ENCODE measurements at places on chromosomes 6 and 20.

DNA sequence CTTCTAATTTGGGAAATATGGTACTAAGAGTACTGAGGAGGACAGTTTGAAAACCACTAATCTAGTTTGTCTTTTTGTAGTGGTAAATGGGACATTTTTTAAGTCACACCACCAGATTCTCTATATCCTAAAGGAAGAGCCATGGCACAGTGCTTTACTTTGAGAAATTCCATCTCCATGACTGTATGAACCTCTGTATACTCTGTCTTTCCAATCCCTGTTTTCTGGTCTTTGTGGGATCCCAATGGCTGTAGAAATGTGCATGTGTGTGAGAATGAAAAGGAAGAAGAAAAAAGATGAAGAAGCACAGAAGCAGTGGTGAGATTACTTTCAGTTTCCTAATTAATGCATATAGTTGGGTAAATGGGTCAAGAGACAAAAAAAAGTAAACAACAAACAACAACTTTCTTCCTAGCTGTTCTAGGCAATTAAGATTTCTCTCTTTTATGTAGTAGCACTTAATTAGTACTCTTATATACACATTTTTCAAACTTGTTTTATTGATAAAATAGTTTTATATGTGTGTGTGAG is 141.2 kb upstream of the HCRTR2 start:
- H3K27ac ChIP-seq, result no peak overlapping the region
- DNase-seq, result no peak
- H3K36me3 ChIP-seq, result no peaks in the 10 kb centered on the region
- H3K4me1 ChIP-seq, result no peaks in the 10 kb centered on the region
- no peak overlapping the region for H3K4me3 ChIP-seq

DNA sequence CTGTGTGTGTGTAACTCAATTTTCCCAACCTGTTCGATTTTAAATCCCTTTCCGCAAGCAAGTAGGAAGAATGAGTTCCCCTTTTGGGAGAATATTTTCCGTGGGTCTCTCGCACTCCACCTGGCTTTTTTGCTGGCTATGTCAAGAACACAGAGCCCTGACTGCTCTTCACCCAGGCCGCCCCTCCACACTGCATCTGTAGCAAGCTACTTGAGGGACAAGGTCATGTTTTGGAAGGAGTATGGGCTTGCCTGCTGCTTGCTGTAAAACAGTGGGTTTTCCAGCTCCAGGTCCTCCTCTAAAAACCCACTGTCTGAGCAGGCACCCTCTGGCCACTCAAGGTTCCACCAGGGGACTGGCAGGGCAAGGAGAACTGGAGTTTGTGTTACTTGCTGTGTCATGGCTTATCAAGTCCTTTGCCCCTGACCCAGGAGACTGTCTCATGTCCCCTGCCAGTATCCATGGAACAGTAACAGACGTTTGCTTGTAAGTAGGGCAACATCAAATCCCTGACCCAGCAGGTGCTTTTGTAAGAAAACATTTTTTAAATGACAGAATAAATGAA is 35.5 kb upstream of the SYNJ2 start:
- DNase-seq, result no peak
- H3K27ac ChIP-seq, result no peak overlapping the region
- peaks cover 2% of the 10 kb centered on the region for H3K36me3 ChIP-seq
- no peak overlapping the region for H3K4me3 ChIP-seq
- H3K4me1 ChIP-seq, result peaks cover 4% of the 10 kb centered on the region

- no peaks in the 10 kb centered on the region for H3K36me3 ChIP-seq
- H3K4me1 ChIP-seq, result no peaks in the 10 kb centered on the region
- no peak for DNase-seq
- H3K27ac ChIP-seq, result no peak overlapping the region
- H3K4me3 ChIP-seq, result no peak overlapping the region
These were observed 42.7 kb upstream of the SLC22A2 start for GRCh38 chr6:160301339-160301738.

GRCh38 chr20:39717936-39718335 is 755.8 kb downstream of the DHX35 start:
- no peaks in the 10 kb centered on the region for H3K36me3 ChIP-seq
- no peaks in the 10 kb centered on the region for H3K27me3 ChIP-seq
- no peak overlapping the region for H3K27ac ChIP-seq
- H3K4me3 ChIP-seq, result no peak overlapping the region
- no peak for DNase-seq

DNA sequence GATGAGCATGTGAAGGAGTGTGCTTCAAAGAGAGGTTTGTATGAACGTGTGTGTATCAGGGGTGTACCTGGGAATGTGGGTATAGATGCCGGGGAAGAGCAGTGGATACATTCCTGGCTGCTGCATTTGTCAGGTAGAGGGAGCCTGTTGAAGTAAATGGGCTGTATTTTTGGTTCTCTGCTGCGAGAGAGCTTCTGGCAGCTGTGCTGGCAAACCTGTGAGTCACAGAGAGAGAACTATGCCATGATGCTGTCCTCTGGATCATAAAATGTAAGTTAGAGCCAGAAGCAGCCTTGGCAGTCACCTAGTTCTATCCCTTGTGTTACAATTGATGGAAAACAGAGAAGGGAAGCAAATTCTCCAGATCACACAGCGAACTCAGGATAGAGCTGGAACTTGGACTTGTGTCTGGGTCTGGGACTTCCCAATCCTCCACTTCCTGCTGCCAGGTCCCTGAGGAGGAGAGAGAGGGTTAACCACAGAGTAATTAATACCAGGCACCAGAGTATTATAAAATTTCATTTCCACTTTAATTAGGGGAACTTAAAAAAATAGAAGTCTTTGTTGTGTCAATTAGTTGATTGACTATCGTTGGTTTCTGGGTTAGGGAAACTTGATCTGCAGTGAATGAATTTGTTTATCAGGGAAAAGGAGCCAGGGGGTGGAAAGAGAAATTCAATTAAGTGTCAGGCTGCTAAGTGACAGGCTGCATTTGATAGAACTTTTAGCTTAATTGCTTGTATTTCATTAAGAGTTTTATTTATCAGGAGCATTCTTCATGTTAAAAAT is 41.1 kb upstream of the GTSF1L start:
- no peak overlapping the region for H3K27ac ChIP-seq
- H3K27me3 ChIP-seq, result peaks cover 20% of the 10 kb centered on the region
- DNase-seq, result no peak

DNA sequence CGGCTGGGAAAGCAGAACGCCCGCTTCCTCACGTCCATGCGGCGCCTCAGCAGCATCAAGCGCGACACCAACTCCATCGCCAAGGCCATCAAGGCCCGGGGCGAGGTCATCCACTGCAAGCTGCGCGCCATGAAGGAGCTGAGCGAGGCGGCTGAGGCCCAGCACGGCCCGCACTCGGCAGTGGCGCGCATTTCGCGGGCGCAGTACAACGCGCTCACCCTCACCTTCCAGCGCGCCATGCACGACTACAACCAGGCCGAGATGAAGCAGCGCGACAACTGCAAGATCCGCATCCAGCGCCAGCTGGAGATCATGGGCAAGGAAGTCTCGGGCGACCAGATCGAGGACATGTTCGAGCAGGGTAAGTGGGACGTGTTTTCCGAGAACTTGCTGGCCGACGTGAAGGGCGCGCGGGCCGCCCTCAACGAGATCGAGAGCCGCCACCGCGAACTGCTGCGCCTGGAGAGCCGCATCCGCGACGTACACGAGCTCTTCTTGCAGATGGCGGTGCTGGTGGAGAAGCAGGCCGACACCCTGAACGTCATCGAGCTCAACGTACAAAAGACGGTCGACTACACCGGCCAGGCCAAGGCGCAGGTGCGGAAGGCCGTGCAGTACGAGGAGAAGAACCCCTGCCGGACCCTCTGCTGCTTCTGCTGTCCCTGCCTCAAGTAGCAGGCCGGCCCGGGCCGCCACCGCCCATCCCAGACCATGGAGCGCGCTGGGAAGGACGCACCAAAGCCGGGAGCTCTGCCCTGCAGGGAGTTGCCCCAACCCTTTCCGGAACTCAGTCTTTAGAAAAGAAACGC is 36.7 kb downstream of the STX11 start:
- no peaks in the 10 kb centered on the region for H3K27me3 ChIP-seq
- H3K4me3 ChIP-seq, result no peak overlapping the region
- no peak for DNase-seq
